Activated naive CD4-positive, alpha-beta T cell treated with anti-CD3 and anti-CD28 coated beads, Interleukin-2, amount 50 U/mL, for 72 hours (primary cell): ENCODE measurements at places on chromosomes 11 and 22. TPM values are rescaled to one million over a fixed set of nuclear protein-coding genes. Genes with fewer than 3 reads are reported as not detected.
A peak's percentile ranks its signal among the peaks of the same experiment; 100 is the strongest.

DNA sequence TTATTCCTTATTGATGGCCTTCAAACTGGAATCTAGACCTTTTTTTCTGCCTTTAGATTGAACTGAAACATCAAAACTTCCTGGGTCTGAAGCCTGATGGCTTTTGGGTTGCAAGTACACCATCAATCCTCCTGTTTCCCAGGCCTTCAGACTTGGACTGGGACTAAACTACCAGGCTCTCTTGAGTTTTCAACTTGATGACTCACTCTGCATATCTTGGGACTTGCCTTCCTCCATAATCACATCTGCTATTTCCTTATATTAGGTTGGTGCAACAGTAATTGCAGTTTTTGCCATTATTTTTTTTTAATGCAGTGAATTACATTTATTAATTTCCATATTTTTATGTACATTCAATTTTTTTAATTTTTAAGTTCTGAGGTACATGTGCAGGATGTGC is 7.0 kb downstream of the OR51B5 start:
- no peak for DNase-seq

GRCh38 chr11:17898071-17898470 is 114.8 kb downstream of the SERGEF start:
- no peak for DNase-seq

DNA sequence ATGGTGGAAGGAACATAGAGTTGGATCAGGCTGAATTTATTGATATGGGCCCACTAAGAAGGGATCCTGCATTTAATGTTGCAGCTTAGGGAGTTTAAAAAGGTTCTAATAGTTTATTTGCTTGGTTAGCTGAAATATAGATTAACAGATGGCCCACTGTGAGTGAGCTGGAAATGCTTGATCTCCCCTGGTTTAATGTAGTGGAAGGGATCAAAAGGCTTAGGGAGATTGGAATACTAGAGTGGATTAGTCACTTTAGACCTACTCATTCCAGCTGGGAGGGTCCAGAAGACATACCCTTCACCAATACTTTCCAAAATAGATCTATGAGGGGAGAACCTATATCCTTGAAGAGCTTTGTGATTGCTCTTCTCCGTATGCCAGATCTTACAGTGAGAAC is 130.1 kb upstream of the ZC3H12C start:
- no peak for DNase-seq

MYRF gene
- 0.93 TPM for total RNA-seq

DNA sequence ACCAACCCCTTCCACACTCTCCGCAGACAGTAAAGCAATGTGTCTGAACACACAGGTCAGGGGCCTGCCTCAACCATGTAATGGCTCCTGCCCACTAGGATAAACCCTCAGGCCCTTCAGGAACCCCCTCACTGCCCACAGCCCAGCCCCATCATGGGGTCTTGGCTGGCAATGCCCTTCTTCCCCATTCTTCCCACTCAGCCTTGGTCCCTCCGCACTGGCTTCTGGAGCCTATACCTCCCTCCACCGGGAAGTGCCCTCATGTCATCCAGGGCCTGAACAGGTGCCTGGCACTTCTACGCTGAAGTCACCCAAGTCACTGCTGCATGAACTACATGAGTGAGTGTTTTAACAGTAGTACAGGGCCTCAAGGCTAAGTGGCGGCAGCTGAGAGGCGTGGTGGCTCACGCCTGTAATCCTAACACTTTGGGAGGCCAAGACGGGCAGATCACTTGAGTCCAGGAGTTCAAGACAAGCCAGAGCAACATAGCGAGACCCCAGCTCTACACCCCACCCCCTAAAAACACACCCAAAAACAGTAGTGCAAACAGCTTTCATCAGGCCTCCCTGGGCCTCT is 74.8 kb upstream of the PITPNB start:
- DNase-seq: no peak

DNA sequence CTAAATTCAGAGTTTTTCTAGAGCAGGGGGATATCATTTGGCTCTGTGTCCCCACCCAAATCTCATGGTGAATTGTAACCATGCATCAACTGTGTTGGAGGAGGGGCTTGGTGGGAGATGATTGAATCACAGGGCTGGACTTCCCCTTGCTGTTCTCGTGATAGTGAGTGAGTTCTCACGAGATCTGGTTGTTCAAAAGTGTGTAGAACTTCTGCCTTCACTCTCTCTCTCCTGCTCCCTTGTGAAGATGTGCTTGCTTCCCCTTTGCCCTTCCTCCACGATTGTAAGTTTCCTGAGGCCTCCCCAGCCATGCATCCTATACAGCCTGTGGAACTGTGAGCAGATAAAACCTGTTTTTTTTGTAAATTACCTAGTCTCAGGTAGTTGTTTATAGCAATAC is 22.0 kb upstream of the FBLN1 start:
- no peak for DNase-seq

DNA sequence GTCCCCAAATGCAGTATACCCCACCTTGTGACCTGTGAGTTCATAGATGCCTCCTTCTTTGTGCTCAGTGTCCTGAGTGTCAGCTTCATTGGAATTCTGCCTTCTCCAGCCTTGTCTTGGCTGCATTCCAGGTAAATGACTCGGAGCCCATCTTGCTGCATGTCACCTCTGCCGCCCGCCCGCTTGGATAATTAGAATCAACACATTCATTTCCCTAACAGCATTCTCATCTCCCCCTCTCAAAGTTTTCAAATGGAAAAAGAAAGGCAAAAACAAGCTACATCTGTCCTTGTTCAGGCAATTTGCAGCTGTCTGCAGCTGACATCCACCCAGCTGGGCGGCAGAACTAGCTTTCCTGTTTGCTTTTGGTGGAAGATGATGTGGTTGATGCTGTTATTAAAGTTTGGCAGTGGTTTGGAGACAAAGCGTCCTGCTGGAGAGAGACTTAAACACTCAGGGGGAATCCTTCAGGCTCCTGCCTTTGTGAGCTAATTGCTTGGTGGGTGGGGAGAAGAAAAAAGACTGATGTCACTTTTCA is 198.8 kb upstream of the SEZ6L start:
- no peak for DNase-seq

OR8D1 gene
- not detected for total RNA-seq

MFRP gene
- not detected for total RNA-seq

DNA sequence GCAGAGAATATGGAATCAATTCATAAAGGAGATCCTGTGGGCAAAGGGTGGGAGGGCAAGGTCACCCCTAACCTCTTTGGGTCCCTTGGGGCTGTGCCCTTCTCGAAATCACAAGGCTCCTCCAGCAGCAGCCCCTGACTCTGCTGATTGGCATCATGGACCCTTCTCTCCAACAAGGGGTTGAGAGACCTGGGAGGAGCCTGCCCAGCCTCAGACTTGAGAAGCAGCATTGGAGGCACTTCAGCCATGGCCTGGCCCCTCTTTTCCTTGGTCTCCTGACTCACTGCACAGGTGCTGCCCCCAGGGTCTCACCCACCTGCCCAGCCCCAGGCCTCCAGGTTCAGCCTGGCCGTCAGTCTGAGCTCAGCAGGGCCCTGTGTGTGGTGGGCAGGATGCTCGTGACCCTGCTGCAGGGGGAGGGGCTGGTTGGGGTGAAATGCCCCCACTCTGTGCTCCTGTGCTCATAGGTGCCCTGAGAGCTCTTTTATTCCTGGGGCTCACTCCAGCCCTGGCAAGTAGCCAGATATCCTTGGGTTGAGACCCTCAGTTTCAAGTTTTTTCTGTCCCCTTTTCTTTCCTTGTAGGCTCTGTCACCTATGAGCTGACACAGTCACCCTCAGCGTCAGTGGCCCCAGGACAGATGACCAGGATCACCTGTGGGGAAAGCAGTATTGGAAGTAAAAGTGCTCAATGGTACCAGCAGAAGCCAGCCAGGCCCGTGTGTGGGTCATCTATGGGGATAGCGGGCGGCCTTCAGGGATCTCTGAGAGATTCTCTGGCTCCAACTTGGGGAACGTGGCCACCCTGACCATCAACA is 110.8 kb downstream of the GGTLC2 start:
- DNase-seq: no peak

NLRP14 gene
- 0.07 TPM for total RNA-seq

PPP6R2 gene
- total RNA-seq: 42.6 TPM

DNA sequence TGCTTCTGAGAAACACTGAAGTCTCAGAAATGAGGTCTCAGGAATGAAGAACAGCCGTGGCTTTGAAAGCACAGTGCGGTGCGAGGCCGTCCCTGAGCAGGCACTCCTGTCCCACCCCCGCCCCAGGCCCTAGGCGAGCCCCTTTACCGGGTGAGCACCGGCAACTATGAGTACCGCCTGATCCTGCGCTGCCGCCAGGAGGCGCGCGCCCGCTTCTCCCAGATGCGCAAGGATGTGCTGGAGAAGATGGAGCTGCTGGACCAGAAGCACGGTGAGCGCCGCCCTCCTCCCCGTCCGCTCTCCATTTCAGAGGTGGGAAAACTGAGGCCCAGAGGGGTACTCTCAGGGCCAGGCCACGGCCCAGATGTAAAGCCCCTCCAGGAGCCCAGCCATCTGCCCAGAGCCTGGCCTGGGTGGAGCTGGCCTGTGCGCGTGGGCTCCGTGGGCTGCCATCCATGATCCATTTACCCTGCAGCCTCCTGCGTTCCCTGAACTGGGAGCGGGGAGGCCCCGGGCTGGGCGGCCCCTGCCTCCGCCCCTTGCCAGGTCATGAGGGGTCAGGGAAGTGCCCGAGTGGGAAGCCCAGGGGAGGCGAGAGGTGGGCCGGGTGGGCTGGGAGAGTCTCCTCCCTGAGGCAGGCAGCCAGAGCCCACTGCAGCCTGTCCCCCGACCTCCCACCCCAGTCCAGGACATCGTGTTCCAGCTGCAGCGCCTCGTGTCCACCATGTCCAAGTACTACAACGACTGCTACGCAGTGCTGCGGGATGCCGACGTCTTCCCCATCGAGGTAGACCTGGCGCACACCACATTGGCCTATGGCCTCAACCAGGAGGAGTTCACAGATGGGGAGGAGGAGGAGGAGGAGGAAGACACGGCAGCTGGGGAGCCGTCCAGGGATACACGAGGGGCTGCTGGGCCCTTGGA is 9.5 kb downstream of the SLC16A8 start:
- no peak for DNase-seq

- no peak for DNase-seq
Measured at GRCh38 chr22:32199961-32200360, 4.9 kb downstream of the RFPL2 start.

DNA sequence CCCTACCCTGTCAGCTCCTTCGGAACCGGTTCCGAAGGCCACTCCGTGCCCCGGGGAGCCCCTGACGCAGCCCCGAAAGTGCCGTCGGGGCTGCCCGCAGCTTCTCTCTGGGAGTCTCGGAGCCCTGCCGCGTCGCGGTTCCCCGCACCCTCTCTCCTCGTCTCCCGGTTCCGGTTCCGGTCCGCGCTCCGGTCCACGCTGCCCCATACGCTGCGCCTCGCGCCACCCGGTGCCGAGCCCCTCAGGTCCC is 618 bp downstream of the MTA2 start:
- peak; percentile 64 for DNase-seq

GRCh38 chr11:44835938-44836337 is 109.2 kb downstream of the TSPAN18 start:
- DNase-seq: no peak

RBM14 gene
- total RNA-seq: 147 TPM

MDK gene
- 5.8 TPM for total RNA-seq

LRFN4 gene
- total RNA-seq: 23.9 TPM

SEPTIN3 gene
- 4.2 TPM for total RNA-seq

- no peak for DNase-seq
Measured at GRCh38 chr11:1064167-1064566, 10.5 kb upstream of the MUC2 start.

DNA sequence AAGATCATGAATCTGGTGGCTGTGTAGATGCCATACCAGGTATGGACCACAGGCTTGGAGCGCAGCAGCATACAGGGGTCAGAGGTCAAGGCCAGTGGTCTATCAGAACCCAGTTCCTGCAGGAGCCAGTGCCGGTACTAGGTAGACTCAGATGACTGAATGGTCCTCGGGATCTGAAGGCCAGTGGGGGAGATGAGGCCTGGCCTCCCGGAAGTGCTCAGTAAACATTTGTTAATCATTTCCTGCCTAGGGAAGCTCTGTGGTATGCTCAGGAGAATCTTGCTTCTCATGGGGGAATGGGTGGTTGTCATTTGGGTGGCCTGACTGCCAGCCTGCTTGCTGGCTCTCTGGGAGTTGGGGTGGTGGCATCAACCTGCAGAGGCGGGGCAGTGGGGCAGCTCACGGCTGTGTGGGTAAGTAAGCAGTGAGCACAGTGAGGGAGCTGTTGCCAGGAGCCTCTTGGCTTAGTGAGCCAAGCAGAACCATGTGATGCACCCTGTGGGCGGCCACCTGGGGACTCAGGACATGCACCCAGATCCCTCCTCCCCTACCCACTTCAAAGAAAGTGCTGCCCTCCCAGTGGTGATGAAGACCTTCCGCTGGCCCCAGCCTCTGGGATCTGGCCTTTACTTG is 33.0 kb downstream of the PTPRJ start:
- DNase-seq: no peak

- no peak for DNase-seq
Measured at GRCh38 chr11:1193326-1194230, 29.3 kb upstream of the MUC5B start.

RAB3IL1 gene
- total RNA-seq: not detected

GRCh38 chr22:17575681-17576080 is 12.4 kb downstream of the SLC25A18 start:
- DNase-seq: no peak

DNA sequence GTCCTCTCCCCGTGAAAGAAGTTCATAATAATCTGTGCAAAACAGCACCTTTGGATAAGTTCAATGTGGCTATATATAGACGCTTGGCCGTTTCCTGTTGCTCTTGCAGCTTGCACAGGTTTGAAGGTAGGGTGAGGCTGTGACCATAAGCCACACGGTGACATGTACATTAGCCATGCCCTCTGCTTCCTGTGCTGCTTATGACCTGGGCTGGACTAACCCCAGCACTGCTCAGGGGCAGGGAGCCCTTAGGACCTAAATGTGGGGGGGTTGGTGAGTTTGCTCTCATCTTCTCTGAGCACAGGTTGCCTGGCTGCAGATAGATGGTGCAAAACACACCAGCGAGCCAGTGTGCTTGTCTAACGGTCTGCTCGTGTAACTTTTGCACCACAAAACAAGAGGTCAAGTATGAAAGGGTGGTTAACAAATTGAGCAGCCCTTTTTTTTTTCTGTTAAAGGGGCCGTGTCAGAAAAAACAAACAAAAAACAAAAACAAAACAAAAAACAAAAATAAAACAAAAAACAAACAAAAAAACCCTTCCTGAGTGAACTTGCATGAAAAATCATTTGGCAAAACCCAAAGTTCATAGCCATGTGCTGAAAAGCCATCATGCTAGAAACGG is 37.3 kb downstream of the FLI1 start:
- DNase-seq: no peak

CAT gene
- total RNA-seq: 23.6 TPM

- no peak for DNase-seq
Measured at GRCh38 chr22:39448205-39449054, 8.4 kb upstream of the MGAT3 start.

DNA sequence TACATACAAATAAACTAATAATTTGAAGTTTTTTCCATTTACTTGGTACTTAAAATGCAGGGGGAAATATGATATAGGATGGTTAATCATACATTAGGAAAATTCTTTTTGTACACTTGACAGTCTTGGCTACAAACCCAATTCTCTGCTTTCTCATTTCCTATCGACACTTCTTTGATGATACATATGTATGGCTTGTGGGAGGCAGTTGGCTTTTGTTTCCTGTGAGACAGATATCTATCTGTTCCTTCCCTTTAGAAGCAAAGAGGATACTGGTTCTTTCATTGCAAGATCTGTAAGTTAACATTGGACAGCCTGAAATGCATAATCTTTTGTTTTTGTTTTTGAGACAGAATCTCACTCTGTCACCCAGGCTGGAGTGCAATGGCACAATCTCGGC is 47.9 kb upstream of the ADORA2A start:
- DNase-seq: no peak

BIRC3 gene
- total RNA-seq: 355 TPM
